ENCODE measurements at places on chromosomes 12 and 14. TPM values are rescaled to one million over a fixed set of nuclear protein-coding genes. Genes with fewer than 3 reads are reported as not detected.

BCL2L2 gene
- total RNA-seq = 40.4 TPM

DCN gene
- total RNA-seq = 1,790 TPM

- DNase-seq = no peak
These were observed 42.1 kb downstream of the CCDC91 start for GRCh38 chr12:28232211-28232928.

DNA sequence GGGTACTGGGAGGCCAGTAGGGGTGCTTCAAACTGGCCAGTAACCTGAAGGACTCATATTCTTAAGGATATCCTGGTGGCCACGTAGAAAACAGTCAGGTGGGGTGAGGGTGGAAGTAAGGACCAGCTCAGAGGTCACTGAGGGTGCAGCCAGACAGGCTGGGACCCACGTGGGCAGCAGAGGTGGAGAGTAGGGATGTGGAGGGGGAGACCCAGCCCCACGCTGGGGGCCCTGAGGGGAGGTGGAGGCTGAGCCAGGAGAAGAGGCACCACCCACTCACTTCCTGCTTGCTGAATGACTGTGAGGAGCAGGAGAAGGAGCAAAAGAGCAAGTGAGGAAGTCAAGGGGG, 12.6 kb upstream of the SERPINA3 start:
- no peak for DNase-seq

GRCh38 chr12:46701356-46701755, 124.4 kb downstream of the SLC38A4 start:
- DNase-seq = no peak

All from right cardiac atrium (tissue), 5 donors.